Stimulated activated CD4-positive, alpha-beta T cell treated with anti-CD3 and anti-CD28 coated beads, Interleukin-1b, Interleukin-23, amount 100 ng/mL, for 1 hour (primary cell): ENCODE measurements at places on chromosomes 5 and 9.

GRCh38 chr9:112384690-112385089, 4.8 kb downstream of the HSDL2 start:
- DNase-seq: no peak

- no peak for DNase-seq
Measured at GRCh38 chr9:109417585-109418544, 80.2 kb downstream of the PTPN3 start.

GRCh38 chr9:95313010-95313498, 4.5 kb downstream of the FANCC start:
- DNase-seq: no peak

GRCh38 chr5:151697452-151697851, 10.7 kb upstream of the SPARC start:
- DNase-seq: no peak

DNA sequence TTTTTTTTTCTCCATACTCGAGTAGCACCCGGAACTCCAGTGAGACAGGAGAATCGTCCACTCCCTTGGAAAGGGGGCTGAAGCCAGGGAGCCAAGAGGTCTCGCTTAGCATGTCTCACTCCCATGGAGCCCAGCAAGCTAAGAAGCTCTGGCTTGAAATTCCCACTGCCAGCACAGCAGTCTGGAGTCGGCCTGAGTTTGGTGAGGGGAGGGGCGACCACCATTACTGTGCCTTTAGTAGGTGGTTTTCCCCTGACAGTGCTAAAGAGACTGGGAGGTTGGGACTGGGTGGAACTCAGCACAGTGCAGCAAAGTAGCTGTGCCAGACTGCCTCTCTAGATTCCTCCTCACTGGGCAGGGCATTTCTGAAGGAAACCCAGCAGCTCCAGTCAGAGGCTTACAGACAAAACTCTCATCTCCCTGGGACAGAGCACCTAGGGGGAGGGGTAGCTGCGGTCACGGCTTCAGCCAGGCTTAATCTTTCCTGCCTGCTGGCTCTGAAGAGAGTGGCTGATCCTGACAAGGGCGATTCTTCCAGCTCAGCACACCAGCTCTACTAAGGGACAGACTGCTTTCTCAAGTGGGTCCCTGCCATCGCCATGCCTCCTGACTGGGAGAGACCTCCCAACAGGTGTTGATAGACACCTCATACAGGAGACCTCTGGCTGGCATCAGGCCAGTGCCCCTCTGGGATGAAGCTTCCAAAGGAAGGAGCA, 414.5 kb upstream of the ZNF608 start:
- DNase-seq: no peak

DNA sequence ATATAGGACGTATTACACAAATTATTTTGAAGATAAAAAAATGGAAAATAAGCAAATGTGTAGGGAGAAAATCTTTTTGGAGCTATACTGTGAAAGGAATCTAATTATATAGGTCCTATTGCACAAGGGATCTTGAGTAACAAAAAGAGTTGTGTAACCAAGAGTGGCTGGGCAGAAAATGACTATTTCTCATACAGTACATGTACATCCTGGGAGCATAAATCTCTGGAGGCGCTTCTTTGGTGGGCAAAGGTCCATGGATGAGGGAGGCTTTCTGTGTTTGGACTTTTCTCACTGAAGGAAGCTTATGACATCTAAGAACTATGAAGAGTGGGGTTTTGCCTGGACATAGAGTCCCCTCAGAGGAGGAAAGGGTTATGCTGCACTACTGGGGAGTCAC, 29.8 kb downstream of the ANKS6 start:
- no peak for DNase-seq

DNA sequence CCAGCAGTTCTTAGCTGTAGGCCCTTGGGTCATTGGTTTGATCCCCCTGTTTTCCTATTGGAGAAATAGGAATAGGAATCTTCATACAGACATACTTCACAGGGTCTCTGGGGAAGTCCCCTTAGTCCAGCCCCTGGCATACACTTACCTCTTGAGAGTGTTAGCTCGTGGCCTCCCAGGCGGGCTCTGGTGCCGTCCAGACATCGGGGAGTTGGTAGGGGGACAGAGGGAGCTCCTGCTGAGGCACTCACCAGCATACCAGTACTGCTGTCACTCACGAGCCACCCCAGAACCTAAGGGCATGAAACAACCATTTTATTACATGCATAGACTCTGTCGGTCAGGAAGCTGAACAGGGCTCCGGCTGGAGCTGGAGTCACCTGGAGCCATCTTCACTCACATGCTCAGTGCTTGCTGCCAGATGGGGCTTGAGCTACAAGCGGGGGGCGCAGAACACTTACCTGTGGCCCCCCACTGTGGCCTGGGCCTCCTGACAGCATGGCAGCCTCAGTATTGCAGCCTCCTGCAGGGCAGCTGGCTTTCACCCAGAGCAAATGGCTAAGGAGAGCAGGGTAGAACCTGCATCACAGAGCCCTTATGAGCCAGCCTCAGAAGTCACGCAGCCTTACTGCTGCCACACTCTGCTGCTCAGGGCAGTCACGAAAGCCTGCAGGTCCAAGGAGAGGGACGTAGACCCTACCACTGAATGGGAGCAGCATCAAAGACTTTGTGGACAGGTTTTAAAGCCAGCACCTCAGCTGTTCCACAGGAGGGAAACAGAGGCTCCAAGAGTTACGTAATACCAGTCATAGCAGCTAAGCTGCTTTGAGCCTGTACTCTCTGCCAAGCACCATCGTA, 58.3 kb upstream of the ANGPTL2 start:
- DNase-seq: no peak

DNA sequence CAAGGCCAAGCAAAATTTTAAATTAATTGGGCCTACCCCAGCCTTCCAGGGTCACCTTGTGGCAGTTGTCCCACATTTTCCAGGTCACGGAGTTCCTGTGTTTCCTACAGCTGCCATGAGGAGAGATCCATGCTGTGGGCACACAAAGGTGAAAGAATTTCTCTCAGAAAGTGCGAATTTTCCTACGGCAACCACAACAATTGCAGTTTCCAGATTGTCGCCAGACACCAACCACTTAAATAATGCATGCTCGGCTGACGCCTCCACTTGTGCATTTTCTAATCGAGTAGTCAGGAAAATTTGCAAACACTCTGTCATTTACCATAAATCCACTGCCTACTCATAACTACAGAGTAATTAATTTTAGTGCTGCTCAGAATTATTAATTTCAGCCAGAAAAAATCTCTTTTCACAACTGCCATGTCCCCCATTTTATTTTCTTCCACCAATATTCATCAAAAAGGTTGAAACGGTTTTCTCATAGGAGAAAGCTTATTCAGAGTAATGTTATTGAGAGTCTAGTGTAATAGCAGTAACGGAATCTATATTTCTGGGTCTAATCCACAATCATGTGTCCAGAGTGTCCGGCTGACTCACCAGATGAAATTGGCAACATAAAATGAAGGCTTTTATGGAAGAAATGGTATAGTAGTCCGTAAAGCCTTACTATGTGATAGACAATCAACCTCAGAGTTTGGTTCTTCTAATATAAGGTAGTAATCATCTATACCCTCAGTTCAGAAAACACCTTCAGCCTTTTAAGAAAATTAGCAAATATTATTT, 389.8 kb downstream of the NR2F1-AS1 start:
- no peak for DNase-seq

- DNase-seq: no peak
Measured at GRCh38 chr9:515665-516064, 301.0 kb downstream of the DOCK8 start.

GRCh38 chr9:101098392-101098791, 69.9 kb downstream of the PLPPR1 start:
- no peak for DNase-seq

DNA sequence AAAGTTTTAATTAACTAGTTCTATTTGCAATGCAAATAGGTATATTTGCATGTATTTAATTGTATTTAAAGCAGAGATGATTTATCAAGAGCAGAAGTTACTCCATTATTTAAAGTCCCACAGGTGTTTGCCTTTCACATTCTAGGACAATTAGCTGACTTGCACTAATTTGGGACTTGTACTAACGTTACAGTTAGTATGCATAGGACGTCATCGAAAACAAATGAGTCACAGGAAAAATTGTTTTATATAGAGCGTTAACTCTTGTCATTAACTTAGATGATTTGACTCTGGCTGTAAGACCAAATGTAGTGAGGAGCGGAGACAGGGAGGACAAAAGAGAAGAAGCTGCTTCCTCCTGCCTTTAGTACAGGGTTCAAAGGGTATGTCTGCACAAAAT, 126.1 kb upstream of the IFNE start:
- DNase-seq: no peak

GRCh38 chr5:170293273-170293672, 4.3 kb downstream of the LCP2 start:
- no peak for DNase-seq

DNA sequence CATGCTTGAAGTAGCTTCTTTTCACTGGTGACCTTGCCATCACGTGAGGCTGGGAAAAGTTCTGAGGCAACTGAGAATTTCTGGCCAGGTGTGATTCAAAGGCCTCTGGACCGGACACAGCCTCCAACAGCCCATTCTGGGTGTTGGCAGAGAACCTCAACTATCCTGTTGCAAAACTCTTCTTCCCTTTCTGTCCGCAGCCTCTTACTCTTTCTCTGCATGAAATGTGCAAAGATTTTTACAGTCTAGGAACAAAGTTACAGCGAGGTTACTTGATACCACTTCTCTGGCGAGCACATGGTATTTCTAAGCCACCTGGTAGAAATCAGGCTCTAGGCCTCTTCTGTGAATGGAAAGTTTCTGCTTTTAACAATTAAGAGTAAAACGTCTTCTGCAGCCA, 79.2 kb downstream of the FREM1 start:
- no peak for DNase-seq

GRCh38 chr5:40689438-40689837, 9.7 kb downstream of the PTGER4 start:
- DNase-seq: no peak

- DNase-seq: no peak
Measured at GRCh38 chr9:21751998-21752397, 50.4 kb upstream of the MTAP start.

DNA sequence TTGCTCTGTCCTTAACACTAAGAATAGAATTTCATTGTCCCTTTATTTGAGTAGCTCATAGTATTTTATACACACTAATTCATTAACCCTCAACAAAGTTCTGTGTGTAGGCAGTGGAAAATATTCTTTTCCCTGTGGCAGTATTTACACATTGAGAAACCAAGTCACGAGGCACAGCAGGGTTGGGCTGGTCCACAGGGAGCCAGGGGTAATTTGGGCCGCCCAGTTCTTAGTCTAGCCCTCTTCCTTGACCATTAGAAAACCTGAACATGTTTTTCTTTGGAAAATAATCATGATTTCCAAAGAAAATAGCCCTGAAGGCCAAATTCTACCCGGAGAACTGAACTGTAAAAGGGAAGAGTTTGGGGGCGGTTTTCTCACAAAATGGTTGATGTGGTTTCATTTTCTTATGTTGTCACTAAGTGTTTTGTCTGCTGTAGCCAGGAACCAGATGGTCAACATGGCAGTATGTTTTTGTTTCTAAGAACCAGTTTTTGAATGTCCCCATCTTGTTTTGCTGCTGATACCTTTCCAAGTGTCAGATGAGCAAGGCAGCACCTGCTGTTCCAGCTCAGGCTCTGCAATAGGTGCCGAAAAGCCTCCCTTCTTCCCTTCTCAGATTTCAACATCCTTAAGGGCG, 29.6 kb downstream of the ARHGEF28 start:
- no peak for DNase-seq

DNA sequence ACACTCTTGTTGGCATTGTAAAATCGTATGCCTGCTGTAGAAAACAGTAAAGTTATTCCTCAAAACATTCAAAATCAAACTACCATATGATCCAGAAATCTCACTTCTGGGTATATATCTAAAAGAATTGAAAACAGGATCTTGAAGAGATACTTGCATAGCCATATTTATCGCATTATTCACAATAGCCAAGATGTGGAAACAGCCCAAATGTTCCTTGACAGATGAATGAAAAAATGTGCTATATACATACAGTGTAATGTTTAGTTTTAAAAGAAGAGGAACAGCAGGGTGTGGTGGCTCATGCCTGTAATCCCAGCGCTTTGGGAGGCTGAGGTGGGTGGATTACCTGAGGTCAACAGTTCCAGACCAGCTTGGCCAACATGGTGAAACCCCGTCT, 234.1 kb upstream of the DAB2 start:
- no peak for DNase-seq

DNA sequence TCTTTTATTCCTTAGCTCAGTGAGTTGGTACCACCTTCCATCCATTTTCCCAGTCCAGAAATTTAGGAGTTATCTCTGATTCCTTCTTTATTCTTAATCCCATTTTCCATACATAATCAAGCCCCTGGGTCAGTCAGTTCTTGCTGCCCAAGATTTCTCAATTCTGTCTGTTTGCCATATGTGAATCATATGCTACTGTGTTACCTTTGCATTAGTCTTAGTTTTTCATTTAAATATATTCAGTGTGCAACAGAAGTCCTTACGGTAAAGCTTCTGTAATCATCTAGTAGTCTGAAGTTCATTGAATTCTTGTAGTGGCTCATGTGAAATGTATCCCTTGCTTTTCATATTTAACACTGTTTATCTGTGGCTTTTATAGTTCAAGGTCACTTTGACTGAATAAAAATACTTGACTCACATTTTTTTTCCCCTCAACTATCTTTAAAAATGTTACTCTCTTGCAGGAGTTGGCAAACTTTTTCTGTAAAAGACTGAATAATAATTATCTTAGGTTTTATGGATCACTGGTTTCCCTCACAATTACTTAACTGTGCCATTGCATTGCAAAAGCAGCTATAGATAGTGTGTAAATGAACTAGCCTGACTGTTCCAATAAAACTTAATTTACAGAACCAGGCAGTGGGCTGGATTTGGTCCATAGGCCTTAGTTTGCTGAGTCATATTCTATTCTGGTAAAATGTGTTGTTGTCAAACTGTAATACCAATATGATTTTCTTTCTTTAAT, 6.9 kb downstream of the KIAA1958 start:
- no peak for DNase-seq

DNA sequence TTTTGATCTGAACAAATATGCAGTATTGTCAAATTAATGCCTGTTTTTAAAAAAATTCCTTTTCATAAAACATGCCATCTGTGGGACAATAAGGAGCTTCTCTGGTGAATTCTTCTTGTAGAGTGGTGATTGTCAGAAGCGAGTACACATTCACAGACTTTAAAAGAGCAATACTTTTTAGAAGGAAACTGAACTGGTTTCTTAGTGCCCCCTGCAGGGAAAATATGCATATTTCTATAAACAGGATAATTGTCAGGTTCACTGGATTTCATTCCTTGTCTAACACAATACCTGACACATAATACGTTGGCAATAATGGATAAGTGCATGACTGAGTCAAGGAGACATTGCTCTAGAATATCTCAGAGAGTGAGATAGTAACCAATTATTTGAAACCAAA, 133.7 kb downstream of the KIF4B start:
- DNase-seq: no peak

DNA sequence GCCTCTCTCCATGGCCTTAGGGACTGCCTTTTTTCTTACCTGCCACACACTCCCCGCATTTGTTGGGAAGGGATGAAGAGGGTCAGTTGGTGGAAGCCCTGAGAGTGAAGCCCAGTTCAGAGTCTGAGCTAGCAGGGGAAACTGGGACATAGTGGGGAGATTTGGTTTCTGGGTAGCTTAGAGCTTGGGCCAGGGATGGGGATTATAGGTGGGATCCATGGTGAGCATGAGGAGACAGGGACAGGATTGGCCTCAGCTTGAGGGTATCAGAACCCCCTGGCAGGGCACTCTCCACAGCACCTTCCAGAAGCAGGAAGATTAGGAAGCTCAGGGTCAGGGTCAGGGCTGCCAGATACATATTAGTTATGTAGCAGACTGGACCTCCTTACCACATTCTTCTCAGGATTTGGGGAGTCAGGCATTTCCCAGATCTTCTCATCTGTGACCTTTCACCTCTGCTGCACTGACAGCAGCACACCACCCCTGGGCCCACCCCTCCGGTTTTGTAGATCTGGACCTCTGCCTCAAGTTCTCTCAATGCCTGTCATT, 17.9 kb downstream of the OR13J1 start:
- DNase-seq: no peak
